ENCODE measurements at places on chromosomes 4 and X. TPM values are rescaled to one million over a fixed set of nuclear protein-coding genes. Genes with fewer than 3 reads are reported as not detected.

The OFD1 gene
- 17.4 TPM for total RNA-seq

The ATOH1 gene
- not detected for total RNA-seq

The CCDC110 gene
- not detected for total RNA-seq

The FMR1 gene
- 25.8 TPM for total RNA-seq

The BGN gene
- not detected for total RNA-seq

The NR3C2 gene
- total RNA-seq: not detected

The FAM47E gene
- total RNA-seq: 0.08 TPM

The KCNIP4 gene
- total RNA-seq: not detected

All from A549 treated with CpdA at 1 μM for 4 hours (cell line).